IMR-90 (cell line): ENCODE measurements at places on chromosomes 7 and 10. TPM values are rescaled to one million over a fixed set of nuclear protein-coding genes. Genes with fewer than 3 reads are reported as not detected.

GRCh38 chr10:80392250-80392649 lies 16.1 kb upstream of the PRXL2A start:
- H3K27ac ChIP-seq, result no peak overlapping the region
- no peak overlapping the region for H3K4me3 ChIP-seq

GRCh38 chr7:1710936-1711335 lies 40.9 kb downstream of the ELFN1 start:
- no peaks in the 10 kb centered on the region for H3K4me1 ChIP-seq
- H3K27me3 ChIP-seq, result peaks cover 3% of the 10 kb centered on the region; the same call in 1 of the 2 replicates

DNA sequence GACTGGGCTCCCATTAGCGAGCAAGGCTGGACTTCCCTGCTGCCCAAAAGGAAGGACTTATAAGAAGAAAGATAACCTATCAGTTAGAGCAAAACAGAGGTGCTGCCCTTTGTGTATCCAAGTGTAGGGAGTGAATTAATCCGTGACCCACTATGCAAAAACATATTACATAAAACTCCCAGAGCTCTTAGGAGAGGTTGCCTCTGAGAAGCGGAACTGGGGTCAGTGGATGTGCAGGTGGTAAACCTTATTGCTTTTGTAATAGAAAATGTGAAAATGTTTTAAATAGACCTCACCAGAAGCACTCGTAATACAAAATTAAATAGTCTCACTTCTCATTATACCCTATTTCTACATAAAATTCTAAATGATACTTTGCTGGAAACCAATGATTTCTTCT lies 17.1 kb upstream of the IL6 start:
- no peaks in the 10 kb centered on the region for H3K4me1 ChIP-seq
- H3K27me3 ChIP-seq, result no peaks in the 10 kb centered on the region
- no peak overlapping the region for H3K27ac ChIP-seq
- no peaks in the 10 kb centered on the region for H3K36me3 ChIP-seq

DNA sequence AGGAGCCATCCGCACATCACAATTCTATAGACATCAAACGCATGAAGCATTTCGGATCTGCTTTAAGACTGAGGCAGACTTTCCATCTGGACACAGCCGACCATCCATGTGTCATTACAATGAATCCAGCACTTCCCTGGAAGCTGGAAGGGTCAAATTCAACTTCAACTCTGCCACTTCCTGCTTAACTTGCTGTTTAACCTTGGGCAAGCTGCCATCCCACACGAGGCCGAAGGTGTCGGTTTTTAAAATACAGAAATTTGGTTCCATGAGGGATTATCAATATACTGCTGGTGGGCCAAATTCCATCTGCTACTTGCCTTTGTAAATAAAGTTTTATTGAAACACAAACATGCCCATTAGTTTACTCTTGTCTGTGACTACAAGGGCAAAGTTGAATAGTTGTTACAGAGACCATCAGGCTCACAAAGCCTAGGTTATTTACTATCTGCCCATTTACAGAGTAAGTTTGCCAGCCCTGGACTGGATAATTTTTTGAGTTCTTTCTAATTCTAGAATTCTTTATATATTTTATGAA lies 134.6 kb downstream of the FAM204A start:
- H3K27ac ChIP-seq, result no peak overlapping the region
- H3K36me3 ChIP-seq, result no peaks in the 10 kb centered on the region
- DNase-seq, result no peak
- no peaks in the 10 kb centered on the region for H3K27me3 ChIP-seq
- H3K4me1 ChIP-seq, result no peaks in the 10 kb centered on the region

GRCh38 chr7:2726316-2727018 lies 38.5 kb downstream of the AMZ1 start:
- H3K27me3 ChIP-seq, result no peaks in the 10 kb centered on the region
- peaks cover 43% of the 10 kb centered on the region for H3K36me3 ChIP-seq
- H3K4me1 ChIP-seq, result peaks cover 18% of the 10 kb centered on the region
- H3K27ac ChIP-seq, result no peak overlapping the region
- no peak overlapping the region for H3K4me3 ChIP-seq
- DNase-seq, result no peak

- H3K4me3 ChIP-seq, result no peak overlapping the region
- no peak overlapping the region for H3K27ac ChIP-seq
- H3K36me3 ChIP-seq, result no peaks in the 10 kb centered on the region
- H3K4me1 ChIP-seq, result no peaks in the 10 kb centered on the region; the same call in 1 of the 2 replicates
- H3K27me3 ChIP-seq, result no peaks in the 10 kb centered on the region; the same call in 1 of the 2 replicates
Observed at GRCh38 chr7:20447021-20447650, 116.4 kb downstream of the ITGB8 start.

- H3K27me3 ChIP-seq, result no peaks in the 10 kb centered on the region
- H3K4me1 ChIP-seq, result no peaks in the 10 kb centered on the region; the same call in 1 of the 2 replicates
Observed at GRCh38 chr7:138963675-138964074, 17.5 kb downstream of the KIAA1549 start.

DNA sequence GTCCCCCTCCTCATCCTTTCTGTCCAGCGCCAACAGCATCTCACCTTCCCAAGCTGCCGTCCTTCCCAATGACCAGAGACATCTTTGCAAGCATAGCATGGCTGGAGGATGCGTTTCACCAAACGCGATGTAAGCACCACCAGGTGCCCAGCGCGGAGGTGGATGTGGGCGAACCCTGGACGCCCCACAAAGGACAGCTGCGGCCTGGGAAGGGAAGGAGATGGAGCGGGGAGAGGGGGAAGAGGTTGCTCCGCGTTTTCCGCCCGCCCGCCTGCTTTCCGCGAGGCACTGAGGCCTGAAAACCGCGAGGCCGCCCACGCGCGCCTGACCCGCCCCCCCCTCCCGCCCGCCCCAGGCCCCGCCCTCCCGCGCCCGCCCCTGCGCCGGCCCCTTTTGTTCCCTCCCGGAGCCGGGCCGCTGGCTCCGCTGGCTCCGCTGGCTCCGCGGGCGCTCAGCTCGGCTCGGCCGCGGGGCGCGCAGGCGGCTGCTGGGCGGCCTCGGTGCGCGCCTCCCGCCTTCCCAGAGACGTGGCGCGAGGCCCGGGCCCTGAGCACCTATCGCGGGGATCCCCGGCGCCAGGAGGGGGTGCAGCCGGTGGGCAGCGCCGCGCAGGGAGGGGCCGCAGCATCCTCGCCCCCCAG lies at the start of gene CLIP2:
Gene CLIP2 (plus strand): TSS at position 390 of the 641 bp plus-strand sequence. CDS start 28,140 bp downstream, outside the sequence.
- peak within 1 kb of the TSS; percentile 97 for H3K27ac ChIP-seq
- no peaks in the 10 kb centered on the region for H3K27me3 ChIP-seq
- H3K36me3 ChIP-seq, result no peaks in the 10 kb centered on the region
- peak within 1 kb of the TSS; percentile 96 for H3K4me3 ChIP-seq
- peak; percentile 77 for DNase-seq
- H3K4me1 ChIP-seq, result peaks cover 23% of the 10 kb centered on the region

GTF2IRD1 gene
- polyA plus RNA-seq, result 21.9 and 22.6 TPM in 2 replicates

SKIDA1 gene
- polyA plus RNA-seq, result 0.24 and 0.36 TPM in 2 replicates
